Central memory CD4-positive, alpha-beta T cell (primary cell): ENCODE measurements at places on chromosomes 2 and 18.

DNA sequence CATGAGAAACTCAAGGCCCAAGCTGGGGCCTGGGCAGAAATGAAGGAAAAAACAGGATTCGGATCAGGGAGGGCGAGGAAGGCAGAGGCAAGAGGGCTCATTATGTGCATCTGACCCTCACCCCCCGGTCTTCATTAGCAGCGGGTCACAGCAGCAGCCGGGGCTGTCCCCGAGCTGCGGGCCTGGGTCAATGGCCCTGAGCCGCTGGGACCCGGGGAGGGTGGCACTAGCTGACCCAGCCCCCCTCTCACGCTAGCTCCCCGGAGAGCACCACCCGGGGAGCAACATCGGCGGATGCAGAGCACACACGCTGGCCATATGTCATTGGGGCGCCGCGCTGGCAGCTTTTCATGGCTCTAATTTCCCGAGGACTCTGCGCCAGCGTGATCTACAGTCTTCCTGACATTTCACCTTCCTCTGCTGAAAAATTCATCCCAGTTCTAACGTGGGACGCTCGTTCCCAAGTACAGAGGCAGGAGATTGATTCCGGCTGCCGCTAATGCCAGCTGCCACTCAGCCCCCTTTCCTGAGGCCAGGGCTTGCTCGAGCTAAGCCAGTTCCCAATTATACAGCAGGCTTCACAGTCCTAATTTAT, 63.7 kb downstream of the EIPR1 start:
- no peak for DNase-seq

GRCh38 chr18:48609114-48609513, 70.3 kb downstream of the CTIF start:
- DNase-seq, result no peak

GRCh38 chr2:80007777-80008503, 296.6 kb downstream of the LRRTM1 start:
- DNase-seq, result no peak

DNA sequence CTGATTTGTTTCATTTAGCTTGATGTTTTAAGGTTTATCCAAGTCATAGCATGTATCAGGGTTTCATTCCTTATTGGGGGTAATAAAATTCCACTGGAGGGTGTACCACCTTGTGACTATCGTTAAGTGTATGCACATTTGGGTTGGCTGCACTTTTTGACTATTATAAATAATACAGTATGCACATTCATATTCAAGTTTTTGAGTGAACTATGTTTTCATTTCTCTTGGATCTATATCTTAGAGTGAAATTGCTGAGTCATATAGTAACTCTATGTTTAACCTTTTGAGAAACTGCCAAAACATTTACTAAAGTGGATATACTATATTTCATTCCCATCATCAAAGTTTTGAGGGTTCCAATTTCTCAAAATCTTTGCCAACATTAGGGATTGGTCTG, 952.7 kb downstream of the TDRD15 start:
- no peak for DNase-seq

DNA sequence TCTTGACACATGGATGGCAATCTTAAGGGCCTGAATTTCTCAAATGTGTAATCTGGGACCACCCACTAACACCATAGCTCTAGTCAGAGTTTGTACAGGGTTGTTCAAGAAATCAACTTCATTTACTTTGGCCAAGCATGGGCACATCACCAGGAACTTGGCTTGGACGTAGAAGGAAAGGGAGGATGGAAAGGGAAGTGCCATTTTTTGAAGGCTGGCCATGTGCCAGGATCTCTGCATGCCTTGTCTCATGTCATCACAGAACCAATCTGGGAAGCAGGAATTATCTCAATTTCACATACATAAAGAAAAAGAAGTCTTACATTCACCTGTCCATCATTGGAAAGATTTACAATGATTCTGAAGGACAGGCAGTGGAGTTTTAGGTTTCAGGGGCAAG, 128.1 kb downstream of the ANTXR1 start:
- DNase-seq, result no peak

DNA sequence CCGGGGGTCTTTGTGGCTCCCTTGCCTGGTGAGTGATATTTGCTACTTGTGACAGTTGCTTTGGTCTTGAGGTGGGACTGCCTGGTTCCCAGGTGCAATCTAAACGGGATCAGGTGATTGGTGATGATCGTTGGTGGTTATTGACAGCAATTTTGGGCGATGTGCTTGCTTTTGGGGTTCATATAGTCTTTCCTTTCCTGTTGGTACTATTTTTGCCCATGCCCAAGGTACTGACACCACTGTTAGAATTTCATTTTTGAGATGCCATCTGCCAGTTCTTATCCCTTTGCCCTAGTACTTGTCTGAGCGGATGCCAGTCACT, 573 bp downstream of the WDR7 start:
- no peak for DNase-seq

GRCh38 chr2:26723991-26724750, 31.6 kb downstream of the KCNK3 start:
- no peak for DNase-seq

DNA sequence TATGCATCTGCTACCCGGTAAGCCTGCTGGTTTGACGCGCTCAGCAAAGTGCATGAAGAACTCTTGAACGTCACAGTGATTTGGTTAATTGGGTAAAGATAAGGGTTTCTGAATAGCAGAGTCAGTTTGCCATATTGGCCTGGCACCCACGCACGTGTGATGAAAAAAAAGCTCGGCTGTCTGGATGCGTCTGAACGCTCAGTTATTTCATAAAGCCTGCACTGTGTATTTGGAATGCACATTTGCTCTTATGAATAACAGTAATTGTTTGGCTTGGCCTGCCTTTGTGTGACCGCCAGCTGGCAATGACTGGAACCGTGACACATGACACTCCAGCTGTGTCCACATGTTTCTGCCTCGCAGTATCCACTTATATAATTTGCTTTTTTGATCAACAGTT, 129.2 kb upstream of the MEIS1 start:
- DNase-seq, result no peak

- DNase-seq, result no peak
Observed at GRCh38 chr2:26457695-26458364, 20.1 kb downstream of the OTOF start.

DNA sequence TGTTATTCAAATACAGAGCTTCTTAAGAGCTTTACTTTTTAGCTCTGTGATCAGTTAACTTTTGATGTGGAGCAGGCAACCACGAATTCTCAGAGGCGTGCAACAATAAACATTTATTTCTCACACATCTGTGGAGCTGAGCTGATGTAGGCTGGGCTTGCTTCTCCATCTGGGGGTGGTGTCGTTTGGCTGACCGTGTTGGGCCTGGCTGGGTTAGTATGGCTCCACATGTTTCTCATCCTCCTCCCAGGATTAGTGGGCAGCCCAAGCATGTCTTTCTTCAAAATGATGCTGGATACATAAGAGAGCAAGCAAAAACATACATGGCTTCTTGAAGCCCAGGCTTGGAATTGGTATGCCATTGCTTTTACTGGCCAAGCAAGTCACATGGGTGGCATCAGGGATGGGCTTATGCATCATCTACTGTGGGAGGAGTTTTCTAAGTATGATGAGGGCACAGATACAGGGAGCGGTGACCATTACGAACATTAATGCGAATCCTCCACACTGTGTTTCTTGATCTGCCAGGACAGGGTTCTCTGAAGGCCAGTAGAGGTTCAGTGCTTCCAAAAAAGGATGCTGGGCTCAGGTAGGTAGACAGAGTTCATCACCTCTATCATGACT, 157.0 kb upstream of the TNP1 start:
- DNase-seq, result no peak

GRCh38 chr18:60197671-60198462, 174.7 kb downstream of the MC4R start:
- no peak for DNase-seq

GRCh38 chr2:129877795-129878775, 101.4 kb upstream of the RAB6C start:
- DNase-seq, result peak; percentile 26

DNA sequence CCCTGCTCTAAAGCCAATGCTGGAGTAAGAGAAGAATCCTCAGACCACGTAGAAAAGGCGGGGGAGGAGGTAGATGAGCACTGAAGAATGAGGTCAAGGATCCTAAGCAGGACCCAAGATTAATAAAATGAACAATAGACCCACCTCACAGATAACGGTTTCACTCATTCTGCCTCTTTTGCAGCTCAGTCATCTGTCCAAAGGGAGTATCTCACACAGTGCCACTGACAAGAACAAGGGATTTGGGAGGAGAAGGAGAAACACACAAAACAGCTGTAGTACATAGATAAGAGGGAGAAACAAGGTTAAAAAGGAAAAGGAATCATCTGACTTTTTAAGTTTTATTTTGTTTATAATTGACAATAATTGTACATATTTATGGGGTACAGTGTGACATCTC, 30.9 kb upstream of the SULT1C4 start:
- no peak for DNase-seq

- DNase-seq, result no peak
Observed at GRCh38 chr2:67066782-67067181, 330.4 kb upstream of the ETAA1 start.

DNA sequence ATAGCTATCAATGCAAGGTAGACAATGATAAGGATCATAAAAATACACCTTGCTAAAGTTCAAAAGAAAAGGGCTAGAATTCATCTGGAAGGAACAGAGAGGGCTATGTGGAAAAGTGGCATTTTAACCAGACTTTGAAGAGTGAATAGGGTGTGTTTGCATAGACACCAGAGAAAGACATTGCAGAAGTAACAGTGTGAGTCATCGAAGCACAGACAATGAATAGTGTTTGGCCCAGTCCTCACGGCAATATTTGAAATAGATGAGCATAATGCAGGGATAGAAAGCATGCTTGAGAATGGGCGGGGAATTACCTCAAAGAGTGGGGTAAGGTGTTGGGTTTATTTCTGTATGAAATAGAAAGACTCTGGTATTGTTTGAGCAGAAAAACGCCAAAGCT, 24.2 kb downstream of the MYT1L start:
- no peak for DNase-seq

- DNase-seq, result no peak
Observed at GRCh38 chr2:85308896-85309555, 18.8 kb downstream of the TGOLN2 start.

DNA sequence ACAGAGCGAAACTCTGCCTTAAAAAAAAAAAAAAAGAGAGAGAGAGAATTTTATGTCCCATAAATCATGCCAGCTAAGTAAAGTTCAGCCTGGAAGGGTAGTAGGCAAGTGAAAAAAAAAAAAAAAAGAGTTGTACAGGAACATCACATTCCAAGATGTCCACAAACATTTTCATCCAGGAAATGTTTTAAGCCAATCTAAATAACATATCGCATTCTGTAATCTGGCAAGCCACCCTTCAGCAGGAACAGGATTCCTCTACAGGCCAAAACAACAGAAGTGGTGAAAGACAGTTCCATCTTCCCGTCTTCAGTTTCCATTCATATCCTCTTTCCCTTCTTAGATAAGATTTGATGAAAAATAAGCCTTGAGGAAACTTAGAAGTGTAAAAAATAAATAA, 1108.1 kb upstream of the DDX18 start:
- DNase-seq, result no peak

- DNase-seq, result no peak
Observed at GRCh38 chr18:75364512-75365253, 62.8 kb downstream of the SMIM21 start.

DNA sequence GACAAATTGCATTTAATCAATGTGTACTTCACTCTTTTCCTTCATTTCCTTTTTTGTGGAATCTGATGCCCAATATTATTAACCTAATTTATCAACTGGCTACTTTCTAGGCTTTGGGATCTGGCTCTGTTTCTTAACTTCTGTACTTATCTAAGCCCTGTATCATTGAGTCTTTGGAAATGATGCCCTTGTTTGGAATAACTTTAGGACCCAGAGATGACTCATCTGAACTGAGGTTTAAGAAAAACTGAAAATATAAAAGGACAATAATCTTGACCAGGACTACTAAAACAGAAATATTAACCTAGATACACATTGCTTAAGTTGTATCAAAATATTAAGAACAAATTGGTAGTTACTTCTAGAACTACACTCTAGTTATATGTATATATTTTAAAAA, 600.8 kb downstream of the CPS1 start:
- DNase-seq, result no peak

GRCh38 chr18:49588971-49589370, 27.1 kb downstream of the LIPG start:
- no peak for DNase-seq

DNA sequence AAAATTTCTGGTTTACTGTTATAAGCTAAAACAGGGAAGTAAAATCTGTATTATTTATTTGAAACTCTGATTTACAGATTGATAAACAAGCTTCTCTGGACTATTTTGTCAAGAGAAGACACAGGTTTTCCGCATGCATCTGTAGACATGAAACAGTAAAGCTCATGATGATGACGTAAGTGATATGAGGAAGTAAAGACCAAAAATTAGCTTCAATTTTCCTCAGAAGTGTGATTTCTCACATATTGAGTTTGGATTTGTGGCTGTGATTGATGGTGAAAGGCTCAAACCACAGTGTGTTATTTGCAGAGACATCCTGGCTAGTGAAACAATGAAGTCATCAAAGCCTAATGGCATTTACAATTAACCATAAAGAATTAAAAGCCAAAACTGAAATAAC, 12.6 kb upstream of the LONRF2 start:
- no peak for DNase-seq

DNA sequence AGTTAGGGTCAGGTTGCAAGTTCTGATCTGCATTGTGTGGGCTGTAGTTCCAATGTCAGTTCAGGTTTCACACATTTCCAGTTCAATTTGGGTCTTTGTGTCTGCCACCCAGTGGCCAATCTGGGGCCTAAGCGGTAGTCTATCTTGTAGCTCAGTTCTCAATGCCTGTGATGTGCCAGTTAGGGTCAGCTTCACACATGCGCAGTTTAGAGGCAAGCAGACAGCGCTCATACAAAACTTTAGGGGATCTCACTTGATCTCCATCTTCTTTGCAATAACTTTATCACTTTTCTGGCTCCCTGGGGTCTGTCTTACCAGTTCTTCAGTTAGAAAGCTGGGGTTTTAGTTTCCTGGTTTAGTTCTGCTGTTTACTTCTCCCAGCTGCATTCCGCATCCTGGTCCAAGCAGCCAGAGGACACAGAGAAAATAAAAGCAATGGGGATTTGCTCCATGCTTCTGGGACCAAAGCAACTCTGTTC, 11.0 kb upstream of the ZNF24 start:
- DNase-seq, result peak; percentile 56

GRCh38 chr2:36466135-36466534, 110.6 kb downstream of the CRIM1 start:
- DNase-seq, result no peak

DNA sequence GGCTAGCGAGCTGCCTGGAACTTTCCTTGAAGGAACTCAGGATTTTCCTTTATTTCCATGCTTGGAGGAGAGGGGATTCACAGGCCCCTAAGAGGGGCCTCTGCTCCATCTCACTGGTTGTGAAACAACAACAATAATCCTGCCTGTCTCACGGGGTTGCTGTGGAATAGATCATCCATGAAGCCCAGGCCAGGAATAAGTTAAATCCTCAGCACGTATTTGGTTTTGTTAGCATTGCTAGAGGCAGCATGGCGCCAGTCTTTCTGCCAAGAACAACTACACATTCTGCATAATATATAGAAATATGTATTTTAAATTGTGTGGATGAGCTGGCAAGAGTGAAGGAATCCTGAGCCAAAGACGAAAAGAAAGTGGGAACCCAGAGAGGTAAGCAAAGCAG, 80.8 kb upstream of the L3MBTL4 start:
- DNase-seq, result no peak
